ENCODE measurements at places on chromosomes 6 and 20. TPM values are rescaled to one million over a fixed set of nuclear protein-coding genes. Genes with fewer than 3 reads are reported as not detected.
A peak's percentile ranks its signal among the peaks of the same experiment; 100 is the strongest.

DNA sequence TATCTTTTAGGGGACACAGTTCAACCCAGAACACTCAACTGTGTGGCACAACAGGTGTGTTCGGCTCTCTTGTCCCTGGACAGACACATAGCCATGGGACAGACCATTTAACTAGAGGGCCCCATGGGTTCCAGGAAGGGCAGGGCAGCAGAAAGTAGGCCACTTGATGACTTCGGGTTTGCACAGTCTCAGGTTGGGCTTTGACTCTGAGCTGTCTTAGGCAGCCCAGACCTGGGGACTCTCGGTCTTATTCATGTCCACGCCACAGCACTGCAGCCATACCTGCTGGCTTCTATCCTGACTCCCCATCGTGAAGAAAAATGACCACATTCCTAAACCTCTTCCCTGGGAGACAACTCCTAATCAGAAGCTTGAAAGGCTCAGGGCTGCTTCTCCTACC is 146.1 kb upstream of the AKAP12 start:
- H3K4me1 ChIP-seq, result peaks cover 22% of the 10 kb centered on the region
- peaks cover 71% of the 10 kb centered on the region for H3K36me3 ChIP-seq
- DNase-seq, result peak; percentile 17
- no peaks in the 10 kb centered on the region for H3K27me3 ChIP-seq

DNA sequence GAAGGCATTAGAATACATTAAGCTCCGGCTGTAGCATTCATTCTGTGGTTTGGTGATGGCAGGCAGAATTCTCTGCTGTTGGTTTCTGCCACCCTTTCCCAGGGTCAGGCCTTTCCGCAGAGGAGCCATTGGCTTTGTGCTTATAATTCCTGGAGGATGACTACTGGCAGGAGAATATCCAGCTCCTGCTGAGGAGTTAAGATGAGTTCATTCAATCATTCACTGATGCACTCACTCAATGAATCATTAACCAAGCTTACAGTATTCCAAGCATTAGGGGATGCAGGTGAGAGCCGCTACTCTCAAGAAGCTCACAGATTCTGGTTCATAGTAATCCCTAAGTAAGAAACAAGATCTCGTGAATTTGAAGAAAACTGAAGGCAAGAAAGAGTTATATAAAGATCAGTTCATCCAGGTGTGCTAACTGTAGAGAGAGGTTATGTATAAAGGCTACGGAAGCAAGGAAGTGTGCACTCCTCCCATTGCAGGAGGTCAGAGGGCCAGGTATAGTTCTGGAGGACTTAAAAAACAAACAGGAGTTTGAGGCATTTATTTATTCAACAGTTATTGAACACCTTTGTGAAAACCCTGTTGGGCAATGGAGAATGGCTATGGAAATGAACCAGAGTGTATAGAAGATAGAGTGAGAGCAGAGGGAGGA is 75.5 kb downstream of the HMGN3 start:
- H3K27ac ChIP-seq, result no peak overlapping the region
- no peak overlapping the region for H3K4me3 ChIP-seq
- H3K27me3 ChIP-seq, result peaks cover 4% of the 10 kb centered on the region

GRCh38 chr20:62292108-62292507 is 10.7 kb upstream of the ADRM1 start:
- H3K36me3 ChIP-seq, result peaks cover 15% of the 10 kb centered on the region
- H3K27me3 ChIP-seq, result no peaks in the 10 kb centered on the region
- no peak for DNase-seq
- no peak overlapping the region for H3K4me3 ChIP-seq
- peak overlapping the region; percentile 50 for H3K27ac ChIP-seq
- H3K4me1 ChIP-seq, result peaks cover 5% of the 10 kb centered on the region

ZGPAT gene
- 29.9 TPM for total RNA-seq

IL17A gene
- total RNA-seq, result 33.7 TPM

Data from activated CD4-positive, alpha-beta memory T cell treated with anti-CD3 and anti-CD28 coated beads for 36 hours (primary cell).